Cerebellar cortex (tissue), 1 donor: ENCODE measurements at places on chromosomes 6 and 20.
A peak's percentile ranks its signal among the peaks of the same experiment; 100 is the strongest.

GRCh38 chr6:78781001-78781400 lies 86.3 kb upstream of the IRAK1BP1 start:
- no peak for DNase-seq

DNA sequence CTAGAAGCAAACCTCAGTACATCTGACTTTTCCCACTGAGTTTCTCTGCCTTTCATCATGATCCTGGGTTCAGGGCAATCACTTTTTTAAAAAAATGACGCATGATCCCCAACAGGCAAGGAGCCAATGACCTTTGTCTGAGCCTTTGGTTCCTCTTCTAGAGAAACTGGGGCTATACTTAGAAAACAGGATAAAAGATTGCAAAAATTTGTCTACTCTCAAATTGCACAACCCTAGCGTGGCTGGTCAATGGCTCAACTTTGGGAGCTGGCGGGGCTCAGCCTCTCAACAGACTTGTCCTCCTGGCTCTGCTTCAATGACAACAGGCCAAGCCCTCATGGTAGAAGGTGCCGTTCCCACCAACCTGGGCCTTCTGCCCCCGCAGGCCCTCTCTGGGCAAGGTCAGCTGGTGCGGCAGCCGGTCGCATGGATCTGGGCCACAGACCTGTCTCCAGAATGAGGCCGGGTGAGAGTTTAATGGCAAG lies 48.7 kb downstream of the PDYN start:
- peak; percentile 92 for DNase-seq

DNA sequence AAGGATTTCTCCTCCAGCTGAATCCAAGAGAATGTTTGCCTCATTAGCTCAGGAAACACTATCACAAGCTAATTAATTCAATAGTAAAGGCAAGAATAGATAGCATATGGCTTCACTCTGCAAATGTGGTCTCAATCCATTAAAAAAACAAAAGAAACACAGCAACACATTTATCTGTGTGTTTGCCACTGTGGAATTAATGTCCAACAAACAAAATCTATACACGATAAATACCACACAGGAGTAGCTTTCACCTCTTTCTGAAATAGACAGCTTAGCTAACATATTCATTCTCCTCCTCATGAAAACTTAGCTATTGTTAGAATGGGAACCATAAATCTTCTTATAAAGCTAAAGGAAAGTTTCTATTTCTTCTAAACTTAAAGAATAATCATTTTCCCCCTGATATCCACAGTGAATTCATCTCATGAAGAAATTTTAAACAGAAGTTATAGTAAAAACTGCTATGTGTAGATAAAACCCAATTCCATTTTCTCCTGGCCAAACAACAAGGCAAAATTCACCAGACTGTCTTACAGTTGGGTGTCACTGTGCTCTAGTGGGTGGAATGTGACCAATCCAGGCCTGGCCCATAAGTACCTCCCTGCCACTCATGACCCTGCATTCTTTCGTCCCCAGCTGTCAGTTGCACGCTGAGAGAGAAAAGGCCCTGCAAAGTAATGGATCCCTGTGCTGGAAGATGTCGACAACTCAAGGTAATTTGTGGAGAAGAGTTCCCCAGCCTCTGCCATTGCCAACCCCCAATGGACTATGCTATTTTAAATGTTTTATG lies 92.9 kb upstream of the NRSN1 start:
- no peak for DNase-seq

DNA sequence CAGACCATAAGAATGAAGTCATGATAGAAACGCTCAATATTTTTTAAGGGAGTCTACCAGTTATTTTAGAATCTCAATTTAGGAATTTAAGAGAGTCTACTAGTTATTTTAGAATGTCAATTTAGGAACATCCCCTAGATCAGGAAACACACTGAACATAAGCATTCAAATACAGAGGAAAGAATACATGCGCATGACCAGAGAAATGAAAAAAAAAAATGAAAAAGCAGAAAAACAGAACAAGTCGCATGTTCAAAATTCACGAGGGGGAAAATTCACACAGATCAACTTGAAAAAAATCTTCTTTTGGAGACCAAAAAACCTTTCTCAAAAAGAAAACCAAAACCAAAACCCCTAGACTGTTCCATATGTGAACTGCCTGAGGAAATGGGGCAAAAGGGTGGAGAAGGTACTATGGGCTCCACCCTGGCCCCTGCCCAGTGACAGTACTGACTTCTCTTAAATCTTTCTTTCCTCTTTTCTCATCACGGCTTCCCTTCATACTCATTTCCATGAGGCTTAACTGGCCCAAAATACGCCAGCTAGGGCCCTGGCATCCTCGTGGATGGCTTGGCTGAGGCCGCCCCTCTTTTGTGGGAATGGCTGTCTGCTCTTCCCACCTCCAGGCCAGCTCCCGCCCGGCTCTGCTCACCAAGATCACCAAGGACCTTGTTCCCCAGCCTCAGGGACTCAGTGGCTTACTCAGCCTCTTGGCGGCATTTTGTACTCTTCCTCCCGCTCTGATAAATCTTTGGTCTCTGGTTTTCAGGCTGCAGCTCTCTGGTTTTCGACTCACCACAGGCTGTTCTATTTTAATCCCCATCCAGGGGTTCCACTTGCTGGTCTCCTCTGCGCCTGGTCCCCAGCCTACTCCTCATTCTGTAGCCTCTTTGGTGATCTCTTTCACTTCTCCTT lies 11.2 kb downstream of the ZBTB2 start:
- DNase-seq: peak; percentile 37

- DNase-seq: no peak
Measured at GRCh38 chr6:13462458-13463327, 24.7 kb downstream of the GFOD1 start.

DNA sequence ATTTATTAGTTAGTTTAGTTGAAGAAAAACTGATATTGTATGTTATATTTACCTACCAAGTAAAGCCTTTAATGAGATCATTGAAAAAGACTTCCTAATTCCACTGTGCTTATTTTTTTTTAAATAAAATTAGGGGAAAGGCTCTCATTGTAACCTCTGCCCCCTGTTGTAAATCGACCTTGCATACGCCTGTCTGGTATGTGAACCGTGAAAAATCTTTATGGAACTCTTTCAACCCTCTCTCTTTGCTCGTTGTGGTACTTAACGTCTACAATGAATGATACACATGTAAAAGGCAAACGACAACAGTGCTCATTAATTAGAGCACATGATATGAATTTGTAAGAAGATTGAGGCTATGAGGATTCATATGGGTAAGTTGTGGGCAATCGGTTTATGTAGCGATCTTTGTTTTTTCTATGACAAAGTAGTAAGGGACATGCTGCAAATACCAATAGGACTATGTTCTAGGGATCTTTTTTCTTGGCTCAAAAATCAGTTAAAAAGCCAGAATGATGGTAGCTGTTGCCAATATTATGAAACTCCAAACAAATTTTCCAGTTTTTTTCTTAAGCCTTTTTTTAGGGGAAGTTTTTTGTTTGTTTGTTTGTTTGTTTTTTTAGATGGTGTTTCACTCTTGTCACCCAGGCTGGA lies 119.0 kb upstream of the MCHR2 start:
- no peak for DNase-seq

DNA sequence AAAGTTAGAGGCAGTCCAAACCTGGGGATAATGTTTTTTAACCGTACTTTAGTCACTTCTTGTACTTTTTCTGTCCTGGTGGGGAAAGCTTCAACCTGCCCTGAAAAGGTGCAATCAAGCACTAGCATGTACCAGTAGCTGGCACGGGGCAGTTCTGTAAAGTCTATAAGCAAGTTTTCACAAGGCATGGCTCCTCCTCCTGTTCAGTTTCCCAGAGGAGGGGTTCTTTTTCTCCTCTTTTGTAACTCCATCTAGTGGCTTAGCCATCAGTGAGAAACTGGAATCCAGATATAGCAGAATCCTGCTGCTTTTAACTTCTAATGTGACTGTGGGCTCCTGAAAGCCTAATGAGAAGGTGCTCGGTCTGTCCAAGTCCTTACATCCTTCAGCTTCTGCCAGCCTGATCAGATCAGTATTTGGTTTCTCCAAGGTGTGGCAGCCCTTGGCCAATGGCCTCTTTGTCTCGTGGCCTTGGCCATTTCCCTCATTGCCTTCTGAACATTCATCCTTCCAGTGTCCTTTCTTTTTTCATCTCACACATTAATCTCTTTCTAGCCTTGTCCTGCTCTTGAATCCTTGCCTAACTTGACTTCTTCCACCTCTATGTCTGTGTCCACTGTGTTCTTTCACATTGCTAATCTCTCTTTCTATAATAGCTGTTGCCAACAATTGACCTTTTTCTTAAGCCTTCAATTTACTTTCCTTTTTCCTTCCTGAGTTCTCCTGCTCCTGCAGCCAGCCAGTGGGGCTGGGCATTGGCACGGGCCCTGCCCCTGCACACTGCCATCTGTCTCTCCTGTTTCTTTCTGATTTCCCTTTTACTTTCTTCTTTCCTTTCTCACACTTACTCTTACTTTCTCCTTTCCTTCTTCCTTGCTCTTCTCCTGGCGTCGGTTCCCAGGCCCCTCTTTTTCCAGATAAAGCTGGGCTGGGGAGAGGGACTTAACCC lies 222.0 kb upstream of the SYNCRIP start:
- peak; percentile 52 for DNase-seq

DNA sequence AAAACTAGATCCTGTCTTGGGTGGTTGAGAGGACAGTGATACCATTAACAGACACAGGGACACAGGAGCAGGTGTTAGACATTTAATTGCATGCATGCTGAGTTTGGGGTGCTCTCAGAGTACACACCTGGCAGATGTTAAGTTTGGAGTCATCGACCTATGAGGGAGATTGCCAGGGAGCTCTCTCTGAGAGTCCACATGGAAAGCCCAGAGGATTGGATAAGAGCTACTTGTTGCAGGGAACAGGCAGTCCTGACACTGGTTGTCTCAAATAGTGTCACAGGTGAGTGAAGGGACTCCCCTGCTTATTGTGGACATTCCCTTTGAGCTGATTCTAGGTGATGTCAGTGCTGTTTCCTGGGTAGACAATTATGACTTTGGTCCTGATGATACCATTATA lies 3.1 kb downstream of the ATRN start:
- no peak for DNase-seq

DNA sequence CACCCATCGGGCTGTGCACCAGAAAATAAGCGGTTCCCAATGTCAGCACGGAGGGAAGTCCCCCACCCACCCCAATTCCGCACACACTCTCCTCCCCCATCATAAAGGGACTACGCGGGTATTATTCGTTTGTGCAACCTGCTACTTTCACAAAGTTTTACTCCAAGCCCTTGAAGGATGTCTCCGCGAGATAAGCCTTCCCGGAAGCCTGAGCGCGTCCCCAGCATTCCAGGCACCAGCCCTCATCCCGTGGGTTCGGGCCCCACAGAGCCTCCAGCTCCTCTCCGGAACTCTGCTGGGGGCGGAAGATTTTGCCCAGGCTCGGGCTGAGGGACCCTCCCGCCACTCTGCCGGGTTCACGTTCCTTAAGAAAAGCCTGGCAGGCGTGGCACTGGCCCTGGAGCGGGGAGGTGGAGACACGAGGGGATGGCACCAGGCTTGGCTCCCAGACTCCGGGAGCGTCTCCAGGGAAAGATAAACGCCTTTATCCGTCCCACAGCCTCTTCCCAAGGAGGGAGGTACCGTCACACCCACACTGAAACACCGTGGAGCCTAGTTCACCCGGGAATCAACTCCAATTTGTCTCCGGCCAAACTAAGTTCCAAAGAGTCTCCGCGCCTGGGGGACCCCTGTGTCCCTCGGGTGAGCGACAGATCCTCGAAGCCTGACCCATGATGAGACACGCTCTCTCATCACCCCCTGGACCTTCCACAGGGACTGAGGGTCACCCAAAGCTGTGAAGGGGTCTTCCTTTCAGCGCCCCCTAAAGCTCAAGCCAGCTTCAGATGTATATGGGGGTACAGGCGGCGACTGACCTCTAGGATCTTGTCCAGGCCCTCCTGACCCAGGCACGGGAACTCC lies 934 bp downstream of the KCNK5 start:
- DNase-seq: no peak

GRCh38 chr6:53294095-53294494 lies 54.7 kb downstream of the ELOVL5 start:
- no peak for DNase-seq

GRCh38 chr20:23438661-23439060 lies 824 bp upstream of the CSTL1 start:
- DNase-seq: no peak

DNA sequence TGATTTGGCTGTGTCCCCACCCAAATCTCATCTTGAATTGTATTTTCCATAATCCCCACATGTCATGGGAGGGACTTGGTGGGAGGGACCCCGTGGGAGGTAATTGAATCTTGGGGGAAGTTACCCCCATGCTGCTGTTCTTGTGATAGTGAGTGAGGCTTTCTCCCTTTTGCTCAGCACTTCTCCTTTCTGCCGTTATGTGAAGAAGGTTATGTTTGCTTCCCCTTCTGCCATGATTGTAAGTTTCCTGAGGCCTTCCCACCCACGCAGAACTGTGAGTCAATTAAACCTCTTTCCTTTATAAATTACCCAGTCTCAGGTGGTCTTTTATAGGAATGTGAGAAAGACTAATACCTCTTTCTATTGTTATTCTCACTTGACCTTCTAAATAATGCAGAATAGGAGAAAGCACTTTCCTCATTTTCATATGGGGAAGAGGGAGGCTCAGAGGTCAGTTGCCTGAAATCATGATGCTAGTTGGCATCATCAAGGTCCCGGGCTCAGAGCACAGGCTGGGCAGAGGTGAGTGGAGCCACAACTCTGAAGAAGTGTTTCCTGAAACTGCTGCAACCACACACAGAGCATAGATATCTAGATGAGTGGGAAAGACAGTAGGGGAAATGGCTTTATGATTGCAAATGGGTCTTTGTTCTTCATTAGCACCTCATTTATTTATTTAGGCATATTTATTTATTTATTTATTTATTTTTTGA lies 191.0 kb downstream of the QKI start:
- DNase-seq: no peak

GRCh38 chr6:136658711-136659110 lies 108.5 kb upstream of the MAP7 start:
- no peak for DNase-seq

- no peak for DNase-seq
Measured at GRCh38 chr20:58075586-58076345, 152.7 kb downstream of the ANKRD60 start.

DNA sequence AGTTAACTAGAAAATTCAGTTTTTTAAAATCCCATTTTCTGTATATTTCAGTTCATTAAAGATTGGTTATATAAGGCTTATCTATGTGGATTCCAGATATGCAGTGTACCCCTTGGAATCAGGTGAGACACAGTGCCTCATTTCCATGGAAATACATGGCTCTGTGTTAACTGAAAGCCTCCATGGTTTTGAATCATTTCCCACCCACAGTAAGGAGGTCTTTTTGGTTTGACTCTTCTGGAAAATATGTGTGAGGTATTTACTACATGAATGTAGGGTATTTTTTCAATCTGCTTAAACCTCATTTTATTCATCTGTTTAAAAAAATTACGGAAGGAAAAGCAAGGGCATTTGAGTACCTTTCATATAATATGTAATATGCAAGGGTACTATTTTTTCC lies 25.5 kb downstream of the RNF144B start:
- no peak for DNase-seq

- no peak for DNase-seq
Measured at GRCh38 chr6:22468256-22468965, 101.0 kb upstream of the HDGFL1 start.

- DNase-seq: no peak
Measured at GRCh38 chr20:49477200-49477599, 5.3 kb downstream of the KCNB1 start.

- no peak for DNase-seq
Measured at GRCh38 chr6:142011156-142011555, 121.6 kb upstream of the GJE1 start.
